ENCODE measurements at places on chromosomes 7 and 10. TPM values are rescaled to one million over a fixed set of nuclear protein-coding genes. Genes with fewer than 3 reads are reported as not detected.

The FAM25G gene
- not detected for total RNA-seq

The TAS2R5 gene
- 12.0 TPM for total RNA-seq

The TIMM23 gene
- 33.1 TPM for total RNA-seq

The EFCAB10 gene
- not detected for total RNA-seq

The MTURN gene
- total RNA-seq: 55.9 TPM
